ENCODE measurements at places on chromosomes 3 and 15.

GRCh38 chr3:16510620-16511319, 2.7 kb downstream of the RFTN1 start:
- DNase-seq = no peak

DNA sequence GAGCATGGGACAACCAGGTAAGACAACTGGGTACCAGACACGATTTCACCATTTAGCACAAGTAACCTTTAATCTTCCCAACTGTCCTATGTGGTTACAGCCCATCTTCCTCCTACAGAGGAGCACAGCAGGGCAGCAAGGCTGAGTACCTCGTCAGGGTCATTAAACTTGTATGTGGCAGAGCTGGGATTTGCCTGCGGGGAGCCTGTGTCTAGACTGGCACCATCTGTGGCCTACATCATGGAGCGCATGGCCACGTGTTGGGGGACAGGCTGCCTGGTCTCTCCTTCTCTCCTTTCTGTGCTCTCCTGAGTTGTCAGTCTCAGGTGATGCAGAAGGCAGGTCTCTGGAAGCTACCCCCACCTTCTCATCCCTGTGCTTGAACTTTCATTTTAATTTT, 32.2 kb downstream of the GOLGA6A start:
- no peak for DNase-seq

- no peak for DNase-seq
These were observed 74.3 kb upstream of the SLC7A14 start for GRCh38 chr3:170660139-170660538.

- no peak for DNase-seq
These were observed 46.2 kb upstream of the CTDSPL2 start for GRCh38 chr15:44381236-44381635.

- no peak for DNase-seq
These were observed 141.1 kb downstream of the DOCK3 start for GRCh38 chr3:50815844-50816243.
